ENCODE measurements at places on chromosomes 1 and 21.

GRCh38 chr1:22978299-22978698 lies 5.6 kb upstream of the LACTBL1 start:
- DNase-seq, result no peak

GRCh38 chr1:27318596-27318995 lies 3.4 kb upstream of the TMEM222 start:
- no peak for DNase-seq

DNA sequence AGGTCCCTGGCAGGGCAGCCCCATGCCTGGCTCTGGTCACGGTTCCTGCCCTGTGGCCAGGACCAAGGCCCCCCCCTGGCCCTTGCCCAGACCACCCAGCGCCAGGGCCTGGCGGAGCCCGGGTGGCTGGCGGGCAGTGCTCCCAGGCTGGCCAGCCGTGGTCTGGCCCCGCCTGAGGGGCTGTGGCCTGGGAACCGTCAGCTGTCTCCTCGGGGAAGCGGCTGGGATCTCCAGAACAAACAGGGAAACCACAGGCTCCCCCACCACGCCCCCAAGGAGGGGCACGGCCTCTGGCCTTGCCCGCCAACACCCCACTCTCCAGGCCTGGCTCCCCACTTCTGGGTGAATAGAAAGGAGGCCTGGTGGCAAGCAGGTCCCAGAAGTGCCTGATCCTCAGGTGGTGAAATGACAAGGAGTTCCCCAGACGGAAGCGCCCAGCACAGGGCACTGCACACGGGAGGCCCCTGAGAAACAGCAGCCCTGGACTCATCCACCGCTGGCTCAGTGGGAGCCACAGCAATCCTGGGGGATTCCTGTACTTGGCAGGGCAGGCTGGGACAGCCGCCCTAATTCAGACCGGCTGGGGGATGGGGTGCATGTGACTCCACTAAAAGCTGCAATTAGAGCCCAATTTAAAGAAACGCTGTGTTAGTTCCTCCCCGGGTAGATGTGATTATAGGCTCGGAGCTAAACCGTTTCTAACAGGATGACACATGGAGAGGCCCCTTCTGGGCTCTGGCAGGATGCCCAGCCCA lies 78.9 kb downstream of the RAP1GAP start:
- DNase-seq, result no peak

DNA sequence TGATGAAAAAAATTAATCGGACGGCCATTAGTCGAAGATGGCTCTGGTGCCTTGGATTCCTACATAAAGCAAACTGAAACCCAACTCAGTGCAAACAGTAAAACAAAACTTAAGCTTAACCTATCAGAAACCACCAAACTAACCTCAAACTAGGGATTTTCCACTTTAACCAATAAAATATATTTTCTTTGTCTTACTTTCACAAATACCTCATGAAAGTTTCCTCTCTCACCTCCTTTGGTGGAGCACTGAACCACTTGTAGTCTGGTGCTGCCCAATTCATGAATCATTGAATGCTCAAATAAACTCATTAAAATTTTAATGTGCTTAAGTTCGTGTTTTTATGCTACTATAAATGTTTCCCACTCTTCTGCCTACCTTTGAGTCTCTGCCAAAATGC lies 7.0 kb downstream of the ADORA3 start:
- no peak for DNase-seq

DNA sequence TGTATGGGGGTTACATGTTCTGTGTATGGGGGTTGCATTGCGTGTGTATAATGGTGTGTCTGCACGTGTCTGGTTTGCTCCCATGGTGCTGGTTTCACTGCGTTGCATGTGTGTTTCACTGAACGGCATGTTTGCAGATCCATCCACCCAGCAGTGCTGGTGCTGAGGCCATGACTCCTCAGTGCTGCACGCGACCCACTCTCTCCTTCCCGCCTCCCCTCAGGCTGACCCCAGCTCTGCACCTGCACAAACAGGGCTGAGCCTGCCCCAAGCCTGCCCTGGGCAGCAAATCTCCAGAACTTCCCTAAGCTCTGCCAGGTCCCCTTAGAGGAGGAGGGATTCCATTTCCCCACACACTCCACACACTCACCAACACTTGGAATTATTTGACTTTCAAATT lies 18.7 kb downstream of the ACTRT2 start:
- no peak for DNase-seq

DNA sequence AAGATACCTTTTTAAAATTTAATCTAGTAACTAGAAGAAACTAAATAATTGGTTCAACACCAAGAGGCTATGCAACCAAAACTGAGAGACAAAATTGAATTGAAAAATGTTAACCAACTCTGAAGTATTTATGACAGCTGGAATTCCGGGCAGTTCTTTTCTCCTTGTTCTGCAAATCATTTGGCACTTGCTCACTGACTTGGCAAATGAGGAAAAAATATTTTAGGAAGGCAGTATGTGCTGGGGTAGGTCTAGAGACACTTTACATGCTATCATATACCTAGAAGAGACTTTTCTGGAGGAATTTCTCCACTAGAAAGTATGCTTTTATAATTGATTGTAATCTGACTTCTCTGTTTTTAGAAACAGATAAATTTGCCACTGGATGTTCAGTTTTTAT lies 22.1 kb upstream of the SH3D21 start:
- no peak for DNase-seq

DNA sequence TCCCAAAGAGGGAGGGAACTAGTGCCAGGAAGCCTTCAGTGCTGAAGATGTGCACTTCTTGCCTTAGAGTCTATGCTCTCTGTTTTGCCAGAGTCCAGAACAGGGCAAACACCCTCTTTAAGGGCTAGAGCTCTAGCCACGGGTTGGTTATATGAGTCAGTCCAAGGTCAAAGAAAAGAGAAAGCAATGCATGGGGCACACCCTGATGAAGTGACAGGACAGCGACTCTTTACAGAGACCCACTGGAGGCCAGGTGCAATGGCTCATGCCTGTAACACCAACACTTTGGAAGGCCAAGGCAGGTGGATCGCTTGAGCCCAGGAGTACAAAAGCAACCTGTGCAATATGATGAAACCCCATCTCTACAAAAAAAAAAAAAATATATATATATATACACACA lies 86.1 kb downstream of the TGFBR3 start:
- no peak for DNase-seq

DNA sequence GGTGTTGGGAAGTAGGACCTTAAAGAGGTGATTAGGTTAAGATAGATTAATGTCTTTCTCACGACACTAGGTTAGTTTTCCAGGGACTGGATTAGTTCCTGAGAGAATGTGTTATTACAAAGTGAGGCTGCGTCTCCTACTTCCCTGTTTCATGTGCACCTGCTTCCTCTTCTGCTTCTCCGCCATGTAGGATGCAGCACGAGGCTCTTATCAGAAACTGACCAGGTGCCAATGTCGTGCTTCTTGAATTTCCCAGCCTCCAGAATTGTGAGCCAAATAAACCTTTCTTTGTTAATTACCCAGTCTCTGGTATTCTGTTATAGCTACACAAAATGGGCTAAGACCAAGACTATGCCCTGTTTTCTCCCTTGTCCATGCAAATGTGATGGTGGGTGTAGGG lies 152.2 kb upstream of the LMO4 start:
- no peak for DNase-seq

GRCh38 chr1:204014336-204014735 lies 58.6 kb upstream of the SOX13 start:
- DNase-seq, result no peak

DNA sequence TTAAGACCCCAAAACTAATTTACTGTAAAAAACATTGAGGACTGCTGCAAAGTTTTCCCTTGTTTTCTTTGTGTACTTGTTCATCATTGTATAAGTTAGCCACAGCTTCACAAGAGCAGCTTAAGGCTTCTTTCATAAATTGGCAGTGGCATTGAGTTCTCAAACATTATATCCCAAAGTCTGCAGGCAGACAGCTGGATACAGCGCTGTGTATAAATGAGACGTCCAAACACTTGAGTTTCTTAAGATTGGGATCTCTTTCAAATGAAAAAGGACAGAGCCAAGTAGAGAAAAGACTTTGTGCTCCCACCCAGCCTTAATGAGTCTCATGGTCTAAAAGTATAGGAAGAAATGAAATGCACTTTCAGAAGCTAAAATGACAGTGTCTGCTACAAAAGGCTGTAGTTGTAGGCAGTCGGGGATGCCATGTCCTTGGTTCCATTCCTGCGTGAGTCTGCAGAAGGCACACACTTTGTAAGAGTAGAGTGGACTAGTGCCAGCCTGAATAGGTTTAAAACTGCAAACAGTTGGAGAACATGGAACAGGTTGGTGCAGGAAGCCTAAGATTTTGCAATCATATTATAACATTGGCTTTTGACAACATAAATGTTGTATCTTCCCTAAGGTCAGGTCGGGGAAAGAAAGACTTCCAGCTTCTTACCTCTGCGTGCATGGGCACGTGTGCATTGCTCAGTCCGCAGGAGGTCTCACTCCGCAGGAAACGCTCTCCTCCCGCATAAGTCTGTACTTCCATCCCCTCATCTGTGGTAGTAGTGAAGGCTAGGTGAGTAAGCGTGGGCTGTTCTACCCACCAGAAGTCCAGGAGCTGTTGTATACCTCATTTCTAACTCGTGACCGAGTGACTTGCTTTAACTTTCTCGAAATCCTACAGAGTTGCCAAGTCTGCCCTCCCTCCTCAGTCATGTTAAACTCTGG lies 94.4 kb downstream of the CD247 start:
- DNase-seq, result no peak

- DNase-seq, result no peak
Measured at GRCh38 chr1:78047631-78048030, 1.9 kb downstream of the GIPC2 start.

- no peak for DNase-seq
Measured at GRCh38 chr1:111449703-111450017, 396 bp downstream of the ATP5PB start.

DNA sequence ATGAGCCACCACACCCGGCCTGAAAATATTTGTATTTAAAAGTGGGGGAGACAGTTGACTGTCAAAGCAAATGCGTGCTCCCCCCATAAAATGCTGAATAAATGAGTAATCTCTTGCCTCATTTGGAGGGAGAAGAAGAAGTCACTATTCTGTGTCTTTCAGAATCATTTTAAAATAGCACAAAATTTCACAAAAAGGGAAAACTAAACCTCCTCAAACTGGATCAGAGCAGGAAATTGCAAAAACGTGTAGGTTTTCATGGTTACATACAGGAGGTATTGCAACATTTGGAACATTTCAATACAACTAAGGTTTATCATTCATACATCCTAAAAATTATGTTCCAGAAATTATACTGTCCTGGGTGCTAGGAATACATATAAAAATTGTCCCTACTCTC lies 13.6 kb downstream of the MTF1 start:
- no peak for DNase-seq

DNA sequence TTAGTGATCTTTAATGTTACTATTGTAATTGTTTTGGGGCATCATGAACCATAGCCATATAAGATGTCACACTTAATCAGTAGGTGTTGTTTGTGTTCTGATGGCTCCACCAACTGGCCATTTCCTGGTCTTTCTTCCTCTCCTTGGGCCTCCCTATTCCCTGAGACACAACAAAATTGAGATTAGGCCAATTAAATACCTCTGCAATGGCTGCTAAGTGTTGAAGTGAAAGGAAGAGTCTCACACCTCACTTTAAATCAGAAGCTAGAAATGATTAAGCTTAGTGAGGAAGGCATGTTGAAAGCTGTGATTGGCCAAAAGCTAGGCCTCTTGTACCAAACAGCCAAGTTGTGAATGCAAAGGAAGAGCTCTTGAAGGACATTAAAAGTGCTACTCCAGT lies 30.7 kb downstream of the PPP2R5A start:
- DNase-seq, result no peak

GRCh38 chr1:37858931-37859506 lies 373 bp downstream of the MTF1 start:
- DNase-seq, result no peak

DNA sequence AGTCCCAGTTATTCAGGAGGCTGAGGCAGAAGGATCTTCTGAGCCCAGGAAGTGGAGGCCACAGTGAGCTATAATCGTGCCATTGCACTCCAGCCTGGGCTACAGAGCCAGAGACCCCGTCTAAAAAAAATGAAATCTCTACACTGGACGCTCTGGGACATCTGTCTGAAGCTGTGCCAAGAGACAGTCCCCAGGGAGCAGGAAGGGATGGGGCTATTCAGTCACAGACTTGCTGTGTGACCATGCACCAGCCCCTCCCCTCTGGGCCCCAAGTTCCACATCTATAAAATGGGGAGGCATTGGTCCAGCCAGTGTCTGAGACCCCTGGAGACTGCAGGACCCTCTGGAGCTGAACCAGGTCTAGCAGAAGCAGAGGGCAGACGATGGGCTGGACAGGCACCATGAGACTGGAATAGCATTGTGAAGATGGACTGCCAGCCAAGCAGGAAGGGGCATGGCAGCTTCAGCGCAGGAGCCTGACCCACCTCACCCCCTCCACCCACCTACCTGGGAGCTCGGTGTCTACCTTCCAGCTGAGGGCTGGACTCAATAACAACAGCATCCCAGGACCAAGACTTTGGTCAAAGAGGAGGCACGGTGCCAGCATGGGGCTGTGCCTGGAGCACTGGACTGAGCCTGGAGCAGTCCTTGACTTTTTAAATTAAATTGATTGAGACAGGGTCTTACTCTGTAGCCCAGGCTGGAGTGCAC lies 1.4 kb downstream of the TMEM54 start:
- DNase-seq, result no peak

GRCh38 chr1:113991467-113991997 lies 12.3 kb downstream of the OLFML3 start:
- DNase-seq, result no peak

- no peak for DNase-seq
Measured at GRCh38 chr1:56000424-56000823, 578.9 kb downstream of the PLPP3 start.

DNA sequence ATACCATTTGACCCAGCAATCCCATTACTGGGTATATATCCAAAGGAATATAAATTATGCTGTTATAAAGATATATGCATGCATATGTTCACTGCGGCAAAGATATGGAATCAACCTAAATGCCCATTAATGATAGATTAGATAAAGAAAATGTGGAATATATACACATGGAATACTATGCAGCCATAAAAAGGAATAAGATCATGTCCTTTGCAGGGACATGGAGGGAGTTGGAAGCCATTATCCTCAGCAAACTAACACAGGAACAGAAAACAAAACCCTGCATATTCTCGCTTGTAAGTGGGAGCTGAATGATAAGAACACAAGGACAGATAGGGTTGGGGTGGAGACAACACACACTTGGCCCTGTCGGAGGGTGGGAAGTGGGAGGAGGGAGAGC lies 19.8 kb upstream of the REG4 start:
- no peak for DNase-seq

DNA sequence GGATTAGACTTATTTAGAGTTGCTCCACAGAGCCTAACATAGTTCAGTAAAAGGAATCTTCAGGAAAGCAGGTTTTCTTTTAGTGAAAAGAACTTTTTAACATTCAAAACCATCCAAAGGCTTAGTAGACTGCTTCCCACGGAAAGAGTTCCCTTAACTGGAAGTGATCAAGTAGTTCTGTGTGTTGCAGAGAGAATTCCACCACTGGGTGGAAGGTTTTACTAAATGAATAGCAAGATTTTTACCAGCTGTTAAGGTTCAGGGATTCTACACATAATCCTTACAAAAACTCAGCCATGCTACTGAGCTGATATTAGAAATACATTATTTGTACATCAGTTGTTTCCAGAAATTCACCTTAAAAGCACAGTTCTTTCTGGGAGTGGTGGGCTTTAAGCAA lies 119.7 kb downstream of the GDAP2 start:
- no peak for DNase-seq

All from stimulated activated CD4-positive, alpha-beta T cell treated with anti-CD3 and anti-CD28 coated beads, TNF-alpha, amount 100 ng/mL, for 24 hours (primary cell).